ENCODE measurements at places on chromosomes 16 and 17.

DNA sequence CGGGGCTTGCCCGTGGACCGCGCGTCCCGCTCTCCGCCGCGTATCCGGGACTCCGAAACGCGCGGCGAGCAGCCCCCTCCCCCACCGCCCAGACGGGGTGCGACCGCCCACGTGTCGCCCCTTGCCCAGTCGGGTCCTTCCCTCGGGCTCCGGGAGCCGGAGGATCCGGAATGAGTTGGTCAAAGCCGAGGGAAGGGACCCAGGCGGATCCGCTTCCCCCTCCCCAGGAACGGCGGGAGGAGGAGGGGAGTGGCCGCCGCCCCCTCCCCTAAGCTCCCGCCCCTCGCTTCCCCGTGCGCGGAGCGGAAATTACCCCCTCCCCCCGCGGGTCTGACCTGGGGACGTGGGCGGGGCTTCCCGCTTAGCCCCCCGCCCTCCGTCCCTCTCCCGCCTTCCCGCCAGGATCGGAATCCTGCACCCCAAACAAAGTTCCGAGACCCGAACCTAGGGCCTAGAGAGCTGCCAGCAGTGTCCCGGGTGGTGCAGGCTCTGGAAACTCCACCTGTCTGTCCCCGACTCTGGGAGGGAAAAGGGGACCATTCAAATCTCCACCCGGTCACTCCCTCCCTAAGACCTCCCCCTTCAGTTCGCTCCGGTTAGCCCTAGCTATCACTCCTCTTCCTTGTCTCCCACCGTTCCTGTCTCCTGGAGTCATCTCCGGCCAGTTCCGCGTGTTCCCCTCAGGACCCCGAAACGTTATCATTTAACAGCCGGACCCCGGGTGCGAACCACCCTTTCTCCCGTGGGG is 1.0 kb upstream of the IGF2BP1 start:
- no peak for DNase-seq

DNA sequence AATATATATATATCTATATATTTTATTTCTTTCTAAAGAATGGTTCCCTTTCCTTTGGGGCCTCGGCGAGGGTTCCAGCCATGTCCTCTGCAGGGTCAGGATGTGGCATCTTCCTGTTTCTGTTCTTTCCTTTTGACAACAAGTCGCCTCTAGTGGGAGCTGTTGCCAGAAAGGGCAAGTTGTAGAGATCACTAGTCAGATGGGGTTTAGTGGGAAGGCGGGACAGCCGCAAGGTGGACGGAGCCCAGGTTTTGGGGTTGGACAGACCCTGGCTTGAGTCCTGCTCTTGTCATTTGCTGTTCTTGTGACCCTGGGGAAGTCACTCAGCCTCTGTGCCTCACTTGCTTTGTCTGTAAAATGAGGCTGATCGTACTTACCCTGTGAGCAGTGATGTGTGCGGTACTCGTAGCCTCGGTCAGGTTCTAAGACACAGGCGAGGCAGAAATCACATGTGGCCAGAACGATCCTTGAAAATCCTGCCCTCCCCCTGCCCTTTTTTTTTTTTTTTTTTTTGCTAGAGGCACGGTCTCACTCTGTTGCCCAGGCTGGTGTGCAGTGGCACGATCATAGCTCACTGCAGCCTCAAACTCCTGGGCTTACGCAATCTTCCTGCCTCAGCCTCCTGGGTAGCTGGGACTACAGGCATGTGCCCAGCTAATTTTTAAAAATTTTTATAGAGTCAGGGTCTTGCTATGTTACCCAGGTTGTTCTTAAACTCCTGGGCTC is 80.1 kb downstream of the ABCC6 start:
- DNase-seq = no peak

GRCh38 chr16:83433201-83433600 is 374.6 kb upstream of the HSBP1 start:
- DNase-seq = no peak

GRCh38 chr17:82320956-82321927 is 3.8 kb upstream of the CD7 start:
- no peak for DNase-seq

- DNase-seq = peak; percentile 77
Observed at GRCh38 chr17:64020056-64020766, at the start of gene ICAM2. Gene ICAM2 (minus strand): TSS chr17:64020633. CDS start chr17:64006691, 13,942 bp downstream.

- no peak for DNase-seq
Observed at GRCh38 chr17:63976702-63977101, 4.0 kb upstream of the SCN4A start.

Data from ascending aorta (tissue), 2 donors.